ENCODE measurements at places on chromosomes 5 and 9. TPM values are rescaled to one million over a fixed set of nuclear protein-coding genes. Genes with fewer than 3 reads are reported as not detected.

Gene AK8
- total RNA-seq = 0.82 TPM

Gene MLANA
- total RNA-seq = not detected

Gene PTBP3
- total RNA-seq = 38.3 TPM

Gene BTNL8
- total RNA-seq = 1.2 TPM

Gene TLX3
- not detected for total RNA-seq

Gene MARCHF3
- 10.9 TPM for total RNA-seq

Gene INSL6
- total RNA-seq = not detected

Gene FAM221B
- not detected for total RNA-seq

Gene KCNN2
- total RNA-seq = not detected

Gene C9orf85
- total RNA-seq = 10.6 TPM

Gene MEIKIN
- not detected for total RNA-seq

Gene SOHLH1
- not detected for total RNA-seq

Gene FOXD4L5
- total RNA-seq = 0.94 TPM

Gene SLCO6A1
- not detected for total RNA-seq

Gene GLRA1
- total RNA-seq = not detected

Gene GFPT2
- 41.0 TPM for total RNA-seq

Gene IL13
- total RNA-seq = not detected

Gene ADAMTSL2
- 2.8 TPM for total RNA-seq
